ENCODE measurements at places on chromosomes 1 and 21. TPM values are rescaled to one million over a fixed set of nuclear protein-coding genes. Genes with fewer than 3 reads are reported as not detected.

DNA sequence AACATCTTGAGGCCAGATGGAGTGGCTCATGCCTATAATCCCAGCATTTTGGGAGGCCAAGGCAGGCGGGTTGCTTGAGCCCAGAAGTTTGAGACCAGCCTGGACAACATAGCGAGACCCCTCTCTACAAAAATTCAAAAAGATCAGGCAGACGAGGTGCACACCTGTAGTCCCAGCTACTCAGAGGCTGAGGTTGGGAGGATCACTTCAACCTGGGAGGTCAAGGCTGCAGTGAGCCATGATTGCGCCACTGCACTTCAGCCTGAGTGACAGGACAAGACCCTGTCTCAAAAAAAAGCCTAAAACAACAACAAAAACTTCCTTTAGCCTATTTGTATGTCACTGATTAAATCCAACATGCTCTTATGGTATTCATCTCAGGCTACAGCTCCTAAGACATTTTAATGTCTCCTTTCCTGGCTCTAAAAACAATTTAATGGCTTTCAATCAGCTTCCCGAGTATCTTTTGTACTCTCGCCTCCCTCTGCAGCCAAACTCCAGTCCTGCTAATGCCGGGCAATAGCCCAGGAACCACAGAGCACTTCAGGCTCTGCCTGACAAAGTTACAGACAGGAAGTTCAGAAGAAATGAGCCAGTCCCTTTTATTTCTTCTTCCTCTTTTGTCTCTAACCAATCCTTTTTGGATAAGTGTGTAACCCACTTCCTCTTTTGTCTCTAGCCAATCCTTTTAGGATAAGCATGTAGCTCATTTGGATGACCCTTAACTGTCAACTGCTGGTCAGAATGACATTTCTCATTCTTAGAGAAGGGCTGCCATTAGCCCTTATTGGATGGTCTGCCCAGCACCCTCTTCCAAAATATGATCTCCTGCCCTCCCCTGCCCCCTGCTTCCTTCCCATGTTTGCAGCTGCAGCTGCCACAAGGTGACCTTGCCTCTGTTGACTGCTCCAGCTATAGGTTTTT, 6.6 kb upstream of the DOP1B start:
- DNase-seq = peak; percentile 78

GRCh38 chr1:61264825-61265242, 182.5 kb downstream of the NFIA start:
- DNase-seq = no peak

DNA sequence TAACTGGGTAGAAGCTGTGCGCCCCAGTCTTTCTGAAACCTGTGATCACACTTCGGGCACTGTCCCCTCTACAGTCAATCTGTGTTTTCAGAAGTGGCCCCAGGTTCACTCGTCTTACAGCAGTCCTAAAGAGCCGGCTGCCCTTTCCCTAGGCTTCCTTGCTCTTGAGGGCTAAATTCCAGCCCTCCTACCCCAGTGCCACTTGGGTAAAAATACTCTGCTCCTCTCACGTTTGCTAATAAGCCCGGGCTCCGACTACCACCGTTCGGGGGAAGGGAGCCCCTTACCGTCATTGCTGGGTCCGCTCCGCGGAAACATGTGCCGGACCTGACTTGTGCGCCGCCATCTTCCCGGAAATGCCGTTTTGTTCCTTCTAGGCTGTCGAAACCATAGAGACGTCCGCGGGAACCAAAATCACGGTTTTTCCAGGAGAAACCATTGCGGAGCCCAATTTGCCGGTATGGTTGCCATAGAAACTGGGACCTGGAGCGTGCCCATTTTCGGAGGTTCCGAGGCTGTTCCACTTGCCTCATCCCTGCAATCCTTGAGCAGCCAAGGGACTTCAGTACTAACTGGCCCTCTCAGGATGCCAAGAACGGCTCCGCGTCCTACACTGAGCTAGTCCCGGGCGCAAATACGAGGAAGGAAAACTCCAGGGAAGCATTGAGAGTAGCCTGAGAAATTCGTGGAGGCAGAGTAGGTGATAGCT, at the start of gene GPATCH4:
GPATCH4 (minus strand) TSS at position 358 of the 709 bp plus-strand sequence.
- peak; percentile 83 for DNase-seq

DNA sequence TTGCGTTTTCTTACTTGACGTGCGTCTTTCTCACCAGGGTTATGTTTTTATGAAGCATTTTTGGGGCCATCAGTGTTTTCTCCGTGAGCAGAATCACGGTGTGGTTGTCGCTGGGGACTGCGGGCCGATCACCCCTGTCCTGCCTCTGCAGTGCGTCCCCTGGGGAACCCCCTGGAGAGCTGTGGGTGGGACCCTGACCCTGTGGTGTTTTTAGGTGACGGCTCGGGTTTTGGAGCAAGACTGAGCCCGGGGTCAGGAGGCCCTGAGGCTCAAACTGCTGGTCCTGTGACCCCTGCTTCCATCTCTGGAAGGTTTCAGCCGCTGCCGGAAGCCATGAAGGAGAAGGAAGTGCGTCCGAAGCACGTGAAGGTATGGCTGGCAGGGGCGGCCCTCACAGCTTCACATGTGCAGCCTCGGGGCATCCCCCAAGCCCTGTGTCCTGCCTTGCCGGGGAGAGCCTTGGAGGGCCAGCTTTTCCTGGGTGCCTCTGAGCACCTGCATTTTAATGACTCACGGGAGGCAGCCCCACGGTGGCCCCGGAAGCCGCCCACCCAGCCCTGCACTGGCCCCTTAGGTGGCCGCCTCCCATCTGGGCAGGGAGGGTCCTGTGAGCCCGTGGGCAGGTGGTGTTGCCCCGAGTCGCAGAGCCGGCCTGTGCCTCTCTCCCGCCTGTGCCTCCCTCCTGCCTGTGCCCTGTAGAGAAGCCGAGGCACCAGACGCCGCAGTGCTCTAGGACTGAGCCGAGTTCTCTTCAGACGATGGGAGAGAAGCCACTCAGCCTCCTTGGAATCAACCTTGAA, 36.7 kb upstream of the DIP2A start:
- no peak for DNase-seq

DNA sequence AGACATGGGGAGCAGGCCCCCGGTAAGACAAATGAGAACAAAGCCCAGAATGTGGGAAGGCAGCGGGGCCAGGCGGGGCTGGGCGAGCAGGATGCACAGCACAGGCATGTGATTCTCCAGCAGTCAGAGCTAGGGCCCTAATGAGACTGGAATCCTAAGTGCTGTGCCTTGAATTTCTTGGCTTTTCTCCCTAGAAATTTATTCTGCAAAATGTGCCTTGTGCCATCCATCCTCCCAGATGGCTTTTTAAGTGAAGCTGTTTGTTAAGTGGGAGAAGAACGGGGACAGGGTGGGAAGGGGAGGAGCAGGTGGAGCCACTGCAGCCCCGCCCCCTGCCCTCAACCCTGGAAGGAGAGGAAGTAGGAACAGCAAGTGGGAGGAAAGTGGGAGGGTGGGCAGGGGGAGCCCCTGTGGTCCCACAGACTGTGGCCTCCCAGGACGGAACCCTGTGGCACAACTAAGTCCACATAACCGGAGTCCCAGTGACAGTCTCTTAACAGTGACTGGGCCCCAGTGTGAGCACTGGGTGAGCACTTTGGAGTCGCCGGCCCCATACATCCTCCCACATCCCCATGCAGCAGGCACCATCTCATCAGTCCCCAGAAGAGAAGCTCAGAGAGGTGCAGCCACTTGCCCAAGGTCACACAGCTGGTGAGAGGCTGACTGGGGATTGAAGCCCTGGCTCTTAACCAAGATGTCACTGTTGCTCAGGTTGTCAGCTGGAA, 216.9 kb downstream of the MATN1 start:
- no peak for DNase-seq

GRCh38 chr1:114819869-114820268, 34.8 kb upstream of the SYCP1 start:
- DNase-seq = no peak

DNA sequence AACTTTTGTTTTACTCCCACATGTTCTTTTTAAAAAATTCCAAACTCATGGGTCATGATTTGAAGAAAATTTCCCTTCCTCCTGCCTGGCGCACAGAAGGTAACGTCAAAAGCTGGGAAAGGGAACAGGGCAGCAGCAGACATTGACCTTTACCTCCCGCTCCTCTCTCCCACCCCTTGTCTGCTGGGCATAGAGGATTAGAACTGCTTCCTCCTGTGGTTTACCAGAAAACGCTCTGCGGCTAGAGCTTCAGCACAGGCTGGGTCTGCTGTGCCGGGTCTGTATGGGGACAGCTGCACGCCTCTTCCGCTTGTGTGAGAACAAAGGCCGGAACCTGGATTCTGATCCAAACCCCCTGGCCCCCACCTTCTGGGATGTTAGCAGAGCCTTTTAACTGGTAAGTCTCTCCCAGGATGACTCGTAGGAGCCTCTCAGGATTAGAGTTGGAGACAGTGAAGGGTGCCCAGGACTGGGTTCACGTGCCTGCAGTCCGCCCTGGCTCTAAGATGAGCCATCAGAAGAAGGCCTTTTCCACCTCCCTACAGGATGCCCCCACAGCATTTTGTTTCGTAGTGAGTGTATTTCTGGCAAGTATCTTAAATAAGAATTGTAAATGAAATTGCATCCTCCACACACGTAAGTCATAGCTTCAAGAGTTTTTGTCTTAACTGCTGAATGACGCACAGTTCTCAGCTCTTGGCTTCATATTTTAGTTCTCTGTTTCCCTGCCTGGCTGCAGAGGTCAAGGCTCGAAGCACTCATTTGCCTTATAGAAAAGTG, 5.2 kb downstream of the H6PD start:
- no peak for DNase-seq

GRCh38 chr1:40451238-40451585, 936 bp downstream of the ZFP69B start:
- DNase-seq = no peak

DNA sequence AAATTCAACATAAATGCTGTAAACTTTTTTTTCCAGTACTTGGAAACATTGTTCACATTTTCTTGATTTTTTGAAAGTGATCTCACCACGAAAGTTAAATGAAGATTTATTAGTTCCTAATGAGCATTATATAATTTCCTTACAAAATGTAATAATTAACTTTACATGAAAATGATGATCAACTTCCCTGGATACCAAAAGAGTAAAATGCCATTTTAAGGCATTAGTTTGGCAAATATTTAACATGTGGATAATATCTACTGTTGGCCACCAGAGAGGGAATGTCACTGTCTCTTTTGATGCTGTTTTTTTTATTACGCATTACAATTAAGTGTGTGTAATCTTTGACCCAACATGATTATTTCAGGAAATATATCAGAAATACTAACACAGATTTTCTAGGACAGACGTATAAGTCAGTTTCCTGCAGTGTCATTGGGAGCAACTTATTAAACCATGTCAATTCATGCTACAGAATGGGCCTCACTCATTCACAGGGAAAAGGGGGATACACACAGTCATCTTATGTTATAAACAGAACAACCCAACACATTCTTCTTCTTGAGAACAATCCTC, 903.9 kb upstream of the ADGRL2 start:
- no peak for DNase-seq

- no peak for DNase-seq
These were observed 39.4 kb downstream of the ZP4 start for GRCh38 chr1:237851210-237851845.

DNA sequence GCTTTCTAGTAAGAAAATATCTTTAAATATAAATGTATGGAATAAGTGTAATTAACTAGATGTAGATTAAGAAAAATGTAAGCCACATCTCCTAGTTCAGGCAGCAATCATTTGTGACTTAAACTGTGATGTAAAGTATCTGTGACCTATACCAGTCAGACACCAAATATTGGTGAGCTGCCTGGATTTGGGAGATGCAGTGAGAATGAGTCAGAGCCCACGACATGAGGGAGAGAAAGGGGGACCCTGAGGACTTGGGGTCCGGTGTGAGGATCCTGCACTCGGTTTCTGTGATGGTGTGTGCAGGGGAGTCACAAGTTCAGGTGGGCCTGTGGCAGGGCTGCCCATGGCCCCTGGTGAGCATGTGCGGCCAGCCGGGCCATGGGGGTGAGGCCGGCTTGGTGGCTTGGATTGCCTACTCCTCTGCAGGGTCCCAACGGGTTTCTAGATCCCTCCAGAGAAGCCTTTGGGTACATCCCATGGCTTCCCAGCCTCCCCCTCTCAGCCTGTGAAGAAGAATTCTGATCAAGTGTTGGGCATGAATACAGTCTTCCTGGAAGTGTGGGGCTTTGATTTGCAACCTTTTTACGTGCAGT, 19.0 kb upstream of the ABCG1 start:
- no peak for DNase-seq

Gene SNX7
- 27.3 TPM for total RNA-seq

Gene C1orf116
- total RNA-seq = 101 TPM

Gene REN
- total RNA-seq = 0.18 TPM

Gene VCAM1
- total RNA-seq = 9.1 TPM

Gene TAS1R1
- not detected for total RNA-seq
